ENCODE measurements at places on chromosomes 3 and 15. TPM values are rescaled to one million over a fixed set of nuclear protein-coding genes. Genes with fewer than 3 reads are reported as not detected.

Gene ETV5
- 28.5 TPM for total RNA-seq

Gene C3orf33
- total RNA-seq: 1.4 TPM

Gene GPR62
- under 0.01 TPM for total RNA-seq

Gene PDCD10
- total RNA-seq: 47.5 TPM

Gene B3GALNT1
- 11.9 TPM for total RNA-seq

Gene CHRM5
- total RNA-seq: 0.13 TPM

Measured in dermis microvascular lymphatic vessel endothelial cell (primary cell).